Common myeloid progenitor, CD34-positive (primary cell): ENCODE measurements at places on chromosomes 3 and 15.

GRCh38 chr15:76711351-76711827 lies 193.8 kb downstream of the SCAPER start:
- H3K4me1 ChIP-seq: no peaks in the 10 kb centered on the region
- no peaks in the 10 kb centered on the region for H3K27me3 ChIP-seq
- H3K27ac ChIP-seq: no peak overlapping the region
- no peak for DNase-seq
- peaks cover 10% of the 10 kb centered on the region for H3K36me3 ChIP-seq

- no peaks in the 10 kb centered on the region for H3K4me1 ChIP-seq
- H3K27me3 ChIP-seq: no peaks in the 10 kb centered on the region
- H3K4me3 ChIP-seq: no peak overlapping the region
- H3K36me3 ChIP-seq: no peaks in the 10 kb centered on the region
- H3K27ac ChIP-seq: no peak overlapping the region
Measured at GRCh38 chr3:114587986-114588385, 294.2 kb downstream of the TIGIT start.

DNA sequence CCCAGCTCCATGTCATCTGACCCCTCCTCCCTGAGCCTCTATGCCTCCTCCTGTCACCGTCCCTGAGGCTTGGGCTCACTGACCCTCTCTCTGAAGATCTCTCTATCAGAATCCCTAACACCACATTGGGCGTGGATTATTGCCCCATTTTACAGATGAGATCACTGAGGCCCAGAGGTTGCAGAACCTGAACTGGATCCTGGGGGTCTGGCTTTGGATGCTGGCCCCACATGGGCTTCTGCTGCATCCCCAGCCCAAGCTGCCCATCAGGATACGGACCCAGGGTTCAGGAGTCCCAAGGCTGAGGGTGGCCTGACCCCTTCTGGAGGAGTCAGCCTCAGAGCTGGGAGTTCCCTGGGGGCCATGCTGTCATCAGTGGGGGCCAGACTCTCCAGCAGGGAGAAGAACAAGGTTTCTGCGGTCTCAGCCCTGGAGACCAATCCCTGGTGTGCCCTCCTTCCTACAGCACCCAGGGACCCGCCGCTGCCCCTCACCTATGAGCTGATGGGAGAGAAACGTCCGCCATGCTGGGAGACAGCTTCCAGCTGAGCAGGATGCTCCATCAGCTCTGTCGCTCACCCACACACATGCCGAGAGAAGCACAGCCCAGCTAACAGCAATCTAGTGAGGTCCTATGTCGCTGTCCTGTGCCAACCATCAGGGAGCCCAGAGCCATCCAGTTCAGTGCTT lies 273.1 kb downstream of the UACA start:
- no peak overlapping the region for H3K27ac ChIP-seq
- H3K4me3 ChIP-seq: no peak overlapping the region
- H3K36me3 ChIP-seq: no peaks in the 10 kb centered on the region
- no peaks in the 10 kb centered on the region for H3K27me3 ChIP-seq
- no peak for DNase-seq
- H3K4me1 ChIP-seq: peaks cover 99% of the 10 kb centered on the region

GRCh38 chr3:100602506-100603444 lies 6.6 kb upstream of the ADGRG7 start:
- H3K36me3 ChIP-seq: no peaks in the 10 kb centered on the region
- H3K27me3 ChIP-seq: no peaks in the 10 kb centered on the region
- no peak overlapping the region for H3K27ac ChIP-seq
- no peak for DNase-seq
- peaks cover 17% of the 10 kb centered on the region for H3K4me1 ChIP-seq
